ENCODE measurements at places on chromosomes 12 and 14.

- peak; percentile 27 for DNase-seq
These were observed 23.5 kb upstream of the C12orf50 start for GRCh38 chr12:88052686-88053085.

DNA sequence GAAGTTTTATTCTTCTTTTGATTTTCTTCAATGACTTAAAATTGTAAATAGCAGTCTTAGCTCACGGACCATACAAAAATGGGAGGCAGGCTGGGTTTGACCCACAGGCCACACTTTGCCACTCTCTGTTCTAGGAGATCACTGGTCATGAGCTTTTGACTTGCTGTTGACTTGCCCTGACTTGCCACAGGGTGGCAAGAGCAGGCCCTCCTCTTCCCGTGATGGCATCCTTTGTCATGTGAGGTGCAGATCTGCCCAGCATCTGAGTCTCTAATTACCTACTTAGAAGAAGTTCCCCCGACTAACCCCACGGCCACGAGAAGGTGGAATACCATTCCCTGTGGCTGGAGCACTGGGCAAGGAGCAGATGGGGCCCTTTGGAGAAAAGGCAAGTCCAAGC is 81.0 kb upstream of the SCAF11 start:
- no peak for DNase-seq

- DNase-seq: no peak
These were observed 187.3 kb upstream of the EGLN3 start for GRCh38 chr14:34138175-34138574.

GRCh38 chr12:72271451-72272090 is 599 bp upstream of the TRHDE start:
- DNase-seq: no peak

- peak; percentile 58 for DNase-seq
These were observed 5.5 kb upstream of the CISTR start for GRCh38 chr12:53757101-53757770.
